ENCODE measurements at places on chromosomes 11 and 22.
A peak's percentile ranks its signal among the peaks of the same experiment; 100 is the strongest.

DNA sequence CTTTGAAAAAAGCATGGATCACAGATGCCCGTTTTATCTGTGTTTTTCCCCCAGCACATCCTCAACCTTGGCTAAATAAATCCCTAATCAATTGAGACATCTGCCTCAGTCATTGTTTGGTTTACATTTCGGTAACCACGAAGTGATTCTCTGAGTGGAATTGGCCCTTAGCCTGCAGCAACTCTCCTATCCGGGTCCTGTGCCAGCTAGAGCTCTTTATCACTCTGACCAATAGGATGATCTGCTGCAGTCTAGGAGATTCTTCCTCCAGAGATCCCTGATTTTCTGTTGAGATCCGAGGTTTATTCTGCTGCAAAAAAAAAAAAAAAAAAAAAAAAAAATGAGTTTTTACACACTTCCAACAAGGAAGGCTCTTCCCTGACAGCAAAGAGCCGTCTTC, 137.3 kb downstream of the KCNA4 start:
- no peak for DNase-seq

GRCh38 chr11:131888230-131888855, 517.9 kb downstream of the NTM start:
- DNase-seq, result no peak

- no peak for DNase-seq
These were observed 31.2 kb downstream of the KCNJ1 start for GRCh38 chr11:128835741-128836430.

DNA sequence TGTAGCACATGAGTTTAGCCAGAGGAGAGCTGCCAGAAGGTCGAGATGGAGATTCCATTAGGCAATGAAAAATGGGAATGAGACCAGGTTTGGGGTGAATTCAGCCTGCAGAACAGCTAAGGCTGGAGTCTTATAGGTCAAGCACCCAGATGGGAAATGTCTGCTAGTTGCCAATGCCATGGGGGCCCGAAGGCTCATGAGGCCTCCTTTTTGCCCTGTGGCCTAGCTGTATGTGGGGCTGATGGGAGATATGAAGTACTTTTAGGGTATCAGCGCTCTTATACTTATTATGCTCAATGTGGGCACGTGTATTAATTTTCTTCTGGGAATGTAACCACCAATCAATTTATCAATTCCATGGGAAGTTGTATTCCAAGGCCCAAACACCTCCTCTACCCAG, 8.7 kb downstream of the PPFIBP2 start:
- DNase-seq, result no peak

GRCh38 chr22:40534379-40535188, 101.9 kb downstream of the MRTFA start:
- no peak for DNase-seq

DNA sequence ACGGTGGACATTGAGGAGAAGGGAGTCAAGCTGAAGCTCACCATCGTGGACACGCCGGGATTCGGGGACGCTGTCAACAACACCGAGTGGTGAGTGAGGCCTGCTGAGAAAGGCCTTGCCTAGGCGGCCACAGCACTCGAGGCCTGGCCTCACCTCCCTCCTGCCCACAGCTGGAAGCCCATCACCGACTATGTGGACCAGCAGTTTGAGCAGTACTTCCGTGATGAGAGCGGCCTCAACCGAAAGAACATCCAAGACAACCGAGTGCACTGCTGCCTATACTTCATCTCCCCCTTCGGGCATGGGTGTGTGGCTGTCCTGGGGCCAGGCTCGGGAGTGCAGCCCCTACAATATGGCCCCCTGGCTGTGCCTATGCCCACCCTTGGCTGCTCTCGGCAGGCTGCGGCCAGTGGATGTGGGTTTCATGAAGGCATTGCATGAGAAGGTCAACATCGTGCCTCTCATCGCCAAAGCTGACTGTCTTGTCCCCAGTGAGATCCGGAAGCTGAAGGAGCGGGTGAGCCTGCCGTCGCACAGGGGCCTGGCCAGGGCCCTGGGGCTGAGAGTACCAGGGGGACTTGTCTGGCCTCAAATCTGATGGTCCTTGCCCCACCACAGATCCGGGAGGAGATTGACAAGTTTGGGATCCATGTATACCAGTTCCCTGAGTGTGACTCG, 3.0 kb upstream of the GP1BB start:
- no peak for DNase-seq

DNA sequence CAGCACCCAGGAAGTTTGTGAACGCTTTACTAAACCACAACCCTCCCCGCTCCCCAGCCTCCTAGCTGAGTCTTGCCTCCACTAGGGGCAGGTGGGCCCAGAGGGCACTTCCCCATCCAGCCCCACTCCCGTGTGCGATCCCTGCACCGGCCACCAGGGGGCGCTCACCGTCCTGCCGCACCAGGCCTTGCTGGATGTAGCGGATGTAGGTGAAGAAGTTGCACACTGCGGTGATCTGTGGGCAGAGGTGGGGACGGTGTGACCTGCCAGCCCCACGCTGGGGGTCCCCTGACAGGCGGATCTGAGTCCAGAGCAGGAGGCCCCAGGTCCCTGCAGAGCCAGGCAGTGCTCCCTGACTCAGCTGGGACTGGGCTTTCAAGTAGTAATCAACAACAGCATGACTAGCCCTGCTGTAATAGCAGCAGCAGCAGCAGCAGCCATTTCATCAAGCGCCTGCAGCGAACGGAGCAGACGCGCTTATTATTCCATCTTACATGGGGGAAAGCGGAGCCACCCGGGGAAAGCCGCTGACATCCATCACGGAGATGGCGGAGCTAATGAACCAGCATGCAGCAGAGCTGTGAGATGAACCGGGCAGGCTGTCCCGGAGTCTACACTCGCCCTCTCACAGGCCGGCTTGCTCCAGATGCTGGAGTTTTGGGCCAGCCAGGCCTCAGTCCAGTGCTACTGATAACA, 7.9 kb upstream of the FADS3 start:
- DNase-seq, result peak; percentile 85

- DNase-seq, result no peak
These were observed 5.9 kb downstream of the RHOG start for GRCh38 chr11:3834664-3835461.

DNA sequence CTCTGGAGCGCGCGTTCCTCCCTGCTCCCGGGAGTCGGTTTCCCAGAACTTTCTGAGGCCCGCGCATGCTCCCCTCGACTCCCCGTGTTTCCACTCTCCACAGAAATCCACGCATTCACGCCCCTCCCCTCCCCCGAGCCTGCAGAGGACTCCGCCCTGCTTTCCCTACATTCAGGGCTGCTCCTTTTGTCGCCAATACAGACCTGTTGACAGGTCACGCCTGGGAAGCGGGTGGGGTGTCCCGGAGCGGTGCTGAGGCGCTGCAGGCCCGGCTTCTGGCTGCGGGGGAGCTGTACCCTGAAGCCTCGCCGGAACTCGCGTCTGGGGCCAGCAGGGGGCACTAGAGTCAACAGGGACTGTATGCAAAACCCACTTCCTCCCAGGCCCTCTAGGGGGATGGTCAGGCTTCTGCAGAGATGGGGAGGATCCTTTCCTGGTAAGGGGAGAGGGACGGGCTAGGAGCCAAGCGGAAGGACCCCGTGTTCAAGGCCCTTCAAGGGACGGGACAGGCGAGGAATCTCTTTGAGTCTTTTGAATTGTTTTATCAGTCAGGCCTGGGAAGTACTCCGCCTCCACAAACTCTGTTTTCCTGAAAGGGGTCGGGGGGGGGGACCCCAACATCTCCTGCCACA, at the start of gene PRAME:
Gene PRAME, minus strand, starts transcription at position 294 of the 632 bp plus-strand sequence. CDS start 2,433 bp downstream, outside the sequence.
- DNase-seq, result peak; percentile 47

DNA sequence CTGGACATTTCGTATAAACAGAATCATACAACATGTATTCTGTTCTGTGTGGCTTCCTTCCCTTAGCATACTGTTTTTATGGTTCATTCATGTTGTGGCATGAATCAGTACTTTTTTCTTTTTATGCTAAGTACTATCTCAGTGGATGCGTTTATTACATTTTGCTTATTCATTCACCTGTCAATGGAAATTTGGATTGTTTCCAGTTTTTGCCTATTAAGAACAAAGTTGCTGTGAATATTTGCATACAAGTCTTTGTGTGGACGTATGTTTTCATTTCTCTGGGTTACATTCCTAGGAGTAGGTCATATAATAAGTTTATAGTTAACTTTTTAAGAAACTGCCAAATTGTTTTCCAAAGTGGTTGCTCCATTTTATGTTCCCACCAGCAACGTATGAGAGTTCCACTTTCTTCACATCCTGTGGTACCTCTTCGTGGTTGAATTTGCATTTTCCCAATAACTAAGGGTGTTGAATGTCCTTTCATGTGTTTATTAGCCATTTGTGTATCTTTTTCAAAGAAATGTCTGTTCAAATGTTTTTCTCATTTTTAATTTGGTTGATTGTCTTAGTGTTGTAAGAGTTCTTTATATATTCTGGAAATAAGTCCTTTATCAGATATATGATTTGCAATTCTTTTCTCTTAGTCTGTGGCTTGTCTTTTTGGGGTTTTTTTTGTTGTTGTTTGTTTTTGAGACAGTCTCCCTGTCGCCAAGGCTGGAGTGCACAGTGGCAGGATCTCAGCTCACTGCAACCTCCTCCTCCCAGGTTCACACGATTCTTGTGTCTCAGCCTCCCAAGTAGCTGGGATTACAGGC, 46.0 kb upstream of the MICAL2 start:
- DNase-seq, result no peak

DNA sequence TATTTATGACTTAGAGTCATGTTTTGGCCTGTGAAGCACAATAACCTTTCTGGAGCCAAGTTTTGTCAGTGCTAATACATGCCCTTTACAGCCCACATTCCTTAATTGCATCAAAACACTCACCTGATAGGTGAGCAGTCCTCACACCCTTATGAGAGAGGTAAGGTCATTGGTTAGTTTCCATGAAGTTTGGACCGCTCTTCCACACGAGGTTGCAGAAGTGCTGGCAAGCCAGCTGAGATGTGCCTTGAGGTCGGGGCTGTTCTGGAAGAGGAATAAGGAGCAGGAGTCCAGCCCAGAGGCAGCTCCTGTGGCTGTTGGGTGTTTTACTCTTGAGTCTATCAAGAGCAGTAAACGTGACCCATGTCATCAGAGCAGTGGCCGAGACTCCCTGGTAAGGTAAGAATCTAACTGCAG, 76.3 kb downstream of the CYB5R2 start:
- no peak for DNase-seq

GRCh38 chr11:115133475-115134209, 370.6 kb downstream of the CADM1 start:
- DNase-seq, result no peak

DNA sequence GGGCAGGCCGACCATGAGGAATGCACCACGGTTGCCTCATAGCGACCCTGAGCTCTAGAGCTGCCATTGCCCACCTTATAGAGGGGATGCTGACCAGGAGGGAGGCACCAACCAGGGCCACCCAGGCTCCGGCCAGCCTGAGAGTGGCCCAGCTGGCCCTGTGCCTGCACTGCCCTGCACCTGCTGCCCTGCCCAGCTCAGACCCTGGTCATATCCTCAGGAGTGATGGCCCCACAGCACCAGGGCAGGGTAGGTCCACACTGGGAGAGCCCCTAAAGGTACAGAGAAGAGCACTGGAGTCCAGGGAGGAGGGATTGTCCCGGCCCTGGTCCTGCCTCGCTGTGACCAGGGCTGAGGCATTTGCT, 127.8 kb downstream of the MED15 start:
- DNase-seq, result no peak

GRCh38 chr11:114586797-114587196, 8.8 kb downstream of the NXPE4 start:
- no peak for DNase-seq

GRCh38 chr11:119034813-119035212, 4.1 kb upstream of the SLC37A4 start:
- DNase-seq, result no peak

DNA sequence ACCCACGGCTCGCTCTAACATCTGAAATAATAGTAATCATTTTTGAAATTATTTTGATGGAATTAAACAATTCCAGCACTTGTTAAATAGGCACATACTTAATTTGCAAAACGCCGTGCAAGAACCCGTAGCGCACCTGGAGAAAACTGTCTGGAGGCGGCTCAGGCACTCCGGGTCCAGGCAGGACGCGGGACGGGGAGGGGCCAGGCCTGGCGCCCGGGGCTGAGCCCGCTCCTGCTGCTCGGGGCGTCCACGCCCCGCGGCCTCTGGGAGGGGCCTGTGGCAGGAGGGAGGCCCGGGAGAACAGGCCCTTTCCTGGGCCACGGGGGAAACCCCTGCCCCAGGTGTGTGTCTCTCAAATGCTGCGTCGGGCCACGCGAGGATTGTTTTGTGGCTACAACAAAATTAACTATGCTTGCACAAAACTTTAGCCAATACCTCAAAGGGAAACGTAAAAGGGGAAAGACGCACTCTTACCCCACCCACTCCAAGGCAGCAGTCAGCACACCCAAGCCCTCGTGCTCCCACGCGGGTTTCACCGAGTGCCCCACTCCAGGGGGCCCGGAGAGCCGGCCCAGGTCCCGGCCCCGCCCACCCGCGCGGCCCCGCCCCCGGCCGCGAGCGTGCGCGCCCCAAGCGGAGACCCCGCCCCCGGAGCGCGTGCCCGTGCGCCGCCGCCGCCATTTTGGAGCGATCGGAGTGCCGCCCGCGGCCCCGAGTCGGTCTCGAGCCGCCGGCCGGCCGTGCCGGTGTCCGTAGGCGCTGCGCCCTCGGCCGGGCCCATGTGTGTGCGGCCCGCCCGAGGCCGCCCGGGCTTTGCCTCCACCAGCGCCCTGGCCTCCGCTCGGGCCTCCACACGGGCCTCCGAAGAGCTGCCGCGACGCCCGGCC, at the start of gene PPP6R2:
Gene PPP6R2, plus strand, starts transcription at position 677 of the 890 bp plus-strand sequence. CDS start 50,582 bp downstream, outside the sequence.
- peak; percentile 83 for DNase-seq

DNA sequence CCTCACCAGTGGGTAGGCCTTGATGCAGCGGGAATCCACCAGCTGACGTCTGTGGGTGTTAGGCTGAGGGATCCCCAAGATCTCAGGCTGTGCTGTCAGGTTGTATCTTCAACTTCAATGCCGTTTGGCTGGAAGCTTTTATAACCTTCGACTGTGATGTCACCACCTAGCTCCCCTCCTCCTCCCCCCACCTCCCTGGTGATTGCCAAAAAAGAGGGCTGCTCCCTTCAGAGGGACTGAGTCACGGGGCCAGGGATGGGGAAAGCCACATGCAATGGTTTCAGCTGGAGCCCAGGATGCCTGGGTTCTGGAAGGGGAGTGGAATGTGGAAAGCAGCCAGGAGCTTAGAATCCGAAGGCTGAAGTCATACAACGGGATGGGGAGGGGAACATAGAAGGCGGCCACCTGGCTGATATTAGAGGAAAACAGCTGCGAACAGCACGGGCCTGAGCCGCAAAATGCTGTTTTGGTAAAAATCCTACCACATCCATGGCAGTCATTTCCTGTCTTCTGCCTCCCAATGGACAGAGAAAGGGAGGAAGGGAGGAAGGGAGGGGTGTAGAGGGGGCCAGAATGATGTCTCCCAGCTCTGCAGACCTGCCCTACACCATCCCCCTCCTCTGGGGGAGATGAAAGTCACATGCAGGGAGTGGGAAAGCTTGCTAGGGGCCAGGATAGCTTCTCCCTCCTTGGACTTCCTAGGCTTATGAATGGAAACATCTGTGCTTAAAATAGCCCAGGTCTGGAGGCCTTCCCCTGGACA, at the start of gene LRRN4CL:
Gene LRRN4CL, minus strand, starts transcription at position 110 of the 763 bp plus-strand sequence. CDS start 1,022 bp downstream, outside the sequence.
- DNase-seq, result no peak

DNA sequence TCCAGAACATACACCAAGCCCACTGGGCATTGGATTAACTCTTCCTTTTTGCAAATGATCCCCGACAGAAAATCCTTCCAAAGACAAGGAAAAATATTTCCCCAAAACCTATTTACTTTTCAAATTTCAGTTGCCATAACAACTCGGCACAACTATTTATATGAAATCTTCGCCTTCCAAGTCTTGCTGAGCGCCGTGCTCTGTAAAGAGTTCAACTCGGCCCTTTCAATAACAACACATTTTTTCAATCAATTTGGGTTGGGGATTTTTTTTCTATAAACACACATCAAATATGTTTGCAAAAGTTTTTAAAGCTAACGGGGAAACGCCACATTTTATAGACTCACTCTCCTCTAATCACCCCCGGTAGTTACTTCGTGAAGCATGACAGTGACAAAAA, 333.8 kb downstream of the MN1 start:
- DNase-seq, result no peak

Data from CD4-positive, alpha-beta T cell treated with Interleukin-4 for 4 hours (primary cell).